Brain (organoid and tissue), 16 donors: ENCODE measurements at places on chromosomes 6 and 20.

DNA sequence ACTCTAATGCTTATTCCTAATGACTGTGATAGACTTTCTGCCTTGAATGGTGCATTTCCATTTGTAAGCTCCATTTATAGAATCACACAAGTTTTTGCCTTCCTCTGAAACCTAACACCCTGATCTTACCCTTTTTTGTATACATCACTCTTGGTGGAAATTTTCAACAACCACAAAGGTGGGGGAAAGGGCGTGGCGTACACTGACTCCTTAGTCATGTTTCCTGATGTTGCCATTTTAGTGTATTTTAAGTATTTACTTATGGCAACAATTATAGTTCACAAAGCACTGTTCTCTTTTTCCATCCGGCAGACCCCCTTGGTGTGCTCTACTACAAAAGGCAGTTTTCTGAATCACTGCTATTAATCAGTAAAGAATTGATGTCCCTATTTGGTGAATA is 92.0 kb downstream of the ATXN1 start:
- no peak for DNase-seq

DNA sequence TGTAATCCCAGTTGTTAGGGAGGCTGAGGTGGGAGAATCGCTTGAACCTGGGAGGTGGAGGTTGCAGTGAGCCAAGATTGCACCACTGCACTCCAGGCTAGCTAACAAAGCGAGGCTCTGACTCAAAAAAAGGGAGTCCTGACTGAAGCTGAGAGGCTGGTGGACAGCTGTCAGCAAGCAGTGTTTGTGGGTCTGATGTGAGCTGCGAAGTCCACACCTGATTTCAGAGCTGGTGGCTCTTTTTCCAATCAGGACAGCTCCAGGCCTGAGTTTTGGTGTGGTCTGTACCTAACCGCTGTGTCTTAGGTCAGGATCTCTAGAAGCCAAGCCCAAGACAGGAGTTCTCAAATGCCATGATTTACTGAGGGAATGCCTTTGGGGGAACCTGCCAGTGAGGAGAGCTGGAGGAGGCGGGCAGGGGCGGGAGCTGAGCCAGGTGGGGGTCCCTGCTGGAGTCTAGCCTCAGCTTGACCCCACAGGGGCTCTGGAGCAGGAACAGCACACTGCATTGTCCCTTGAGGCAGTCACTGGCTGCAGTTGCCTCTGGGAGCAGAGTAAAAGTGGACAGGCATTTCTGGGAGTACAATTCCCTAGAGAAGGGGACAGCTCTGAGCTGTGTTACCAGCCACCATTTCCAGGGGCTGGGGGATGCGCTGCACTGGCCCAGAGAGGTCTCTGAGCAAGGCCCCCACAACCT is 5.0 kb downstream of the GFRA4 start:
- DNase-seq, result no peak

GRCh38 chr20:19096843-19097242 is 115.6 kb upstream of the SLC24A3 start:
- DNase-seq, result no peak

DNA sequence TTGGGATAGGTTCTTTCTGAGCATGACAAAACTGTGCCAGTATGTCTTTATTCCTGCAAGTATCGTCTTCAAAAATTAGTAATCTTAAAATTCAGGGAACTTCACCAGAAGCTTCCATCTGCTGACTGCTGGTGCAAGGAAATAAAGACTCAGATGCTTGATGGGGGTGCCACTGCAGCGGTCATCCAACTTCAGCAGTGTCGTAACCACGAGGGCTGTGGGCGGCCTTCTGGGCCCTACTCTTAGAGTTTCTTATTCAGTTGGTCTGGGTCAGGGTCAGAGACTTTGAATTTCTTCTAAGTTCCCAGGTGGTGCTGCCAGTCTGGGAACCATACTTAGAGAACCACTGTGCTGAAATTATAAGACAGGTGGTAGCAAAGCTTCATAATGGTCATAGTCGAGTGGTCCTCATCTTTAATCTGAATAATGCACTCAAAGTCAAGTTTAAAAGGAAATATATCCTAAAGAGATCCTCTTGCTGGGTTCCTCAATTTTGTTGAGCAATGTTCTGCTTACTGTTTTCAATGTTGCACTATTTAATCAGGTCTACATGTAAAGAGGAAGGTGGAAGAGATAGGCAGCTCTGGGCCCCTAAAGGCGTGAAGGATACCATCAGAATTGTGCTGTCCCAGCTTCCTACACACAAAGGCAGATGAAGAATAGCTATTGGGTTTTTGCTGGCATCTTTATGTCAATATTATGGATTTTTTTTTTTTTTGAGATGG is 165.4 kb upstream of the GMDS start:
- no peak for DNase-seq

GRCh38 chr20:12093057-12093796 is 175.5 kb downstream of the BTBD3 start:
- DNase-seq, result no peak

GRCh38 chr6:45630314-45630713 is 252.6 kb upstream of the SUPT3H start:
- no peak for DNase-seq

DNA sequence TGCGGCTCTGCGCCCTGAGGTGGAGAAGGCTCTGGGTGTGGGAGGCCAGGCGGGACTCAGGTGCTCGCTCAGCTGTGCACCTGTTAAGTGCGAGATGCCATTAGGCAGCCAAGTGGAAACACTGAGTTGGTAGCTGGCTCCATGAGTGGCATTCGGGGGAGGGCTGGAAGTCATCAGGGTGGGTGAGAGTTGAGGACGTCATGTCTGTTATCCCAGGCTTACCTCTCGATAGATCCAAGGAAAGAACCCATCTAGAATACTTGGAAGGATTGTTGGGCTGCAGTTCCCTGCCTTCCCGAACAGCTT is 41.3 kb downstream of the TAF8 start:
- no peak for DNase-seq

- DNase-seq, result no peak
Measured at GRCh38 chr6:33923857-33924514, 120.2 kb upstream of the MLN start.

- no peak for DNase-seq
Measured at GRCh38 chr6:25405442-25405841, 126.3 kb downstream of the CARMIL1 start.

- DNase-seq, result no peak
Measured at GRCh38 chr20:15895560-15896084, 677.6 kb downstream of the KIF16B start.
